ENCODE measurements at places on chromosomes 16 and 17. TPM values are rescaled to one million over a fixed set of nuclear protein-coding genes. Genes with fewer than 3 reads are reported as not detected.

DNA sequence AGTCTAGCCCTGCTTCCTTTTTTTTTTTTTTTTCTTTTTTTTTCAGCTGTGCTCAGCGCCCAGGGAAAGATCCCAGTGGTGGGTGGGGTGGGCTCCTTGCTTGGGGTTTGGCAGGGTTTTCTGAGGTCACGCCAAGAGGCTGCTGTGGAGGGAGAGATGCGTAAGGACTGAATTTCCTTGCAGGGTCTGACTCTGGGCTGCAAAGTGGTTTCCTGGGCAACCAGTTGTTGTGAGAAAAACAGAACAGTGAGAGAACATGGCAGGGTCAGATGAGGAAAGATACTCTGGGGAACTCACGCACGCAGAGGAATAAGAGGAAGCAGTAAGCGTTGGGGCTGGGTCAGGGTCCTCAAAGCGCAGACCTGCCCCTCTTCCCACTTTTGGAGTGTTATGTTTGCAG, 119.5 kb downstream of the IRF8 start:
- peaks cover 18% of the 10 kb centered on the region for H3K27me3 ChIP-seq
- no peak overlapping the region for H3K27ac ChIP-seq
- H3K4me1 ChIP-seq, result peaks cover 7% of the 10 kb centered on the region
- H3K36me3 ChIP-seq, result peaks cover 20% of the 10 kb centered on the region

- H3K27me3 ChIP-seq, result no peaks in the 10 kb centered on the region
- DNase-seq, result peak; percentile 73
- H3K27ac ChIP-seq, result peak overlapping the region; percentile 98
- peaks cover 35% of the 10 kb centered on the region for H3K4me1 ChIP-seq
These were observed 344 bp downstream of the PSME3IP1 start for GRCh38 chr16:57185446-57185944.

DNA sequence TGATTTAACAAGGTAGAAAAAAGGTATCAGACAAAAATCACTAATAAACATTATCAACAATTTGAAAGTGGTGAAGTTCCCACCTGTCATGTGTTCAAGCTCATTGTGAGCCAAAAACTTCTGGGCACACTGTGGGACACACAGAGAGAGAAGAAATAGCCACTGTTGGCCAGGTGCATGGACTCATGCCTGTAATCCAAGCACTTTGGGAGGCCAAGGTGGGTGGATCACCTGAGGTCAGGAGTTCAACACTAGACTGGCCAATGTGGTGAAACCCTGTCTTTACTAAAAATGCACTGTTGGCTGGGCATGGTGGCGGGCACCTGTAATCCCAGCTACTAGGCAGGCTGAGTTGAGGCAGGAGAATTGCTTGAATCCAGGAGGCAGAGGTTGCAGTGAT, 167.4 kb downstream of the TOX3 start:
- H3K36me3 ChIP-seq, result no peaks in the 10 kb centered on the region
- no peak overlapping the region for H3K27ac ChIP-seq
- no peaks in the 10 kb centered on the region for H3K27me3 ChIP-seq

DNA sequence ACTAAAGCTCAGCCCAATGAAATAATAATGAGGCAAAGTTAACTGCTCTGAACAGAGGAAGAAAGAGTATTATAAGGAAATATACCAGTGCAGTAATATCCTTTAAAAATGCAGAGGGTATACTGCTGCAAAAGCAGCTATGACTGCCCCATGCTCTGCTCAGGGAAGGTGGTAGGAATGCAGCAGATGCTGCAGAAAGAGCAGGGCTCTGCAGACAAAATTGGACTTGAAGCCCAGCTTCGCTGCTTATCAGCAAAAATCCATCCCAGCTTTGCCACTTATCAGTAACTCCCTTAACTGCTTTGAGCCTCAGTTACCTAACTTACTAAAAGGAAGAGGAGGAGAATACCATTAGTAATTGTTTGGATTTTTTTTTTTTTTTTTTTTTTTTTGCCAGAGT, 533.8 kb upstream of the CDH5 start:
- no peaks in the 10 kb centered on the region for H3K27me3 ChIP-seq
- no peaks in the 10 kb centered on the region for H3K4me1 ChIP-seq
- no peaks in the 10 kb centered on the region for H3K36me3 ChIP-seq
- H3K4me3 ChIP-seq, result no peak overlapping the region
- H3K27ac ChIP-seq, result no peak overlapping the region
- no peak for DNase-seq

DNA sequence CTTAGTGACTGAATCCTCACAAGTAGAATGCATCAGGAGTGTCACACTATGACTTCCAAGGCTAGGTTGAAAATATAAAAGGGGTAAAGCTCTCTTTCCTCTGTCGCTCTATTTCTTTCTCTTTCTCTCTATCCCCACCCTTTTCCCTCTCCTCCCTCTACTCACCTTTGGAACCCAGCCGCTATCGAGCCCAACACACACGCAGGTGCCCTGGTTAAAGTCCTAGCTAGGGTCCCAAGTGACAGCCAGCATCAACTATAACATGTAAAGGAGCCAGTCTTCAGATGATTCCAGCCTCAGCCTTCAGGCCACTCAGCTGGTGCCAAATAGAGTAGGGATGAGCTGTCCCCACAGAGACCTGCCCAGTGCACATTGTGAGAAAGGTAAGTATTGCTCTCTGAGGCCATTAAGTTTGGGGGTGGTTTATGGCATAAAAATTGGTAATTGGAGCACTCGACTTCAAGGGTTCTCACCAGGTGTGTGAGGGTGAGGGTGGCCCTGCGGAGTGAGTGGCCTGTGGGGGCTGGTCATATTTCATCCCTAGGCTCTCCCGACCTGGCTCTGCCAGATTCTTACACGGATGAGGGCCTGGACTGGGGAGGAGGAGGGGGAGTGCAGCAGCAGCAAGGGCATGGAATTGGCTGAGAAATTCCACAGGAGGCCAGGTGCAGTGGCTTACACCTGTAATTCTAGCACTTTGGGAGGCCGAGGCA, 14.9 kb upstream of the C16orf54 start:
- no peak for DNase-seq
- H3K27me3 ChIP-seq, result peaks cover 3% of the 10 kb centered on the region
- H3K4me1 ChIP-seq, result peaks cover 12% of the 10 kb centered on the region
- no peak overlapping the region for H3K27ac ChIP-seq
- H3K4me3 ChIP-seq, result no peak overlapping the region

DNA sequence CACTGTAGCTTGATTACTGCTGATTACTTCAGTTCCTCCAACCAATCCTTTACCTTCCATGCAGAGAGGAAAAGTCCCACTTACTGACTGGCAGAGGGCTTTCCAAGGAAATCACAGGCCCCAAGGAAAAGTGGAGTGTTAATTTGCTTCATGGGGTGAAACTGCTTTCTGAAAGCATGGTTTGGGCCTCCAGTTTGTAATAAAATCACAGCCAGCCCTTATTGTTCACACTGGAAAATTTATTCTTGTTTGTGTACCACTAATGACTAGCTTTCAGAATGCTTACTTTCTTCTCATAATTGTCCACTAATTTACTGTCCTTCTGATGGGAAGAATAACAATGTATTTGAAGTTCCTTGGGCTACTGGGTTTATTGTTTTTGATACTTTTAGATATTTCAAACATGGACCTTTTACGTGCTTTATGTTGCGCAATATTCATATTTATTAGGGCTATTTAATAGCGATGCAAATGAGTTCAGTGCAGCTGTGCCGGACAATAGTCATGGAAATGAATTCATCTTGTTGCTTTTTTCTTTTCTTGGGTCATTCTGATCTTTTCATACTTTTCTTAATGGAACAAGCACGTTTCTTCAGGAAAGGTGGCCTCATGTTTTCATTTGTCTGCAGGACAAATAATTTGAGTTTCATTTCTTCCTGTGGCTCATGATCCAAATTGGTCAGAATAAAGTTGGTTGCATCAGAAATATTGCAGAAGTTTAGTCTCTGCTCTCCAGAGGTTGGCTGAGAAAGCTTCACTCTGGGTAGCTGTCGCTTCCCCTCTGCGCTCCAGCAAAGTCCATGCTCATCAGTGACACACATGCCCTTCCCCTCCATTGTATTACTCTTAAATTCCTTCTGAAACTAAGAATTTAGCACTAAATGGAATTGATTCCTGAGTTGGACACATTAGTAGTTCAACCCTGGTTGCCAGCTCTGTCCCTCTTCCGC, 128.7 kb downstream of the PRKCA start:
- DNase-seq, result no peak
- no peaks in the 10 kb centered on the region for H3K36me3 ChIP-seq
- H3K4me1 ChIP-seq, result peaks cover 18% of the 10 kb centered on the region
- H3K27me3 ChIP-seq, result no peaks in the 10 kb centered on the region
- H3K4me3 ChIP-seq, result no peak overlapping the region
- no peak overlapping the region for H3K27ac ChIP-seq

DNA sequence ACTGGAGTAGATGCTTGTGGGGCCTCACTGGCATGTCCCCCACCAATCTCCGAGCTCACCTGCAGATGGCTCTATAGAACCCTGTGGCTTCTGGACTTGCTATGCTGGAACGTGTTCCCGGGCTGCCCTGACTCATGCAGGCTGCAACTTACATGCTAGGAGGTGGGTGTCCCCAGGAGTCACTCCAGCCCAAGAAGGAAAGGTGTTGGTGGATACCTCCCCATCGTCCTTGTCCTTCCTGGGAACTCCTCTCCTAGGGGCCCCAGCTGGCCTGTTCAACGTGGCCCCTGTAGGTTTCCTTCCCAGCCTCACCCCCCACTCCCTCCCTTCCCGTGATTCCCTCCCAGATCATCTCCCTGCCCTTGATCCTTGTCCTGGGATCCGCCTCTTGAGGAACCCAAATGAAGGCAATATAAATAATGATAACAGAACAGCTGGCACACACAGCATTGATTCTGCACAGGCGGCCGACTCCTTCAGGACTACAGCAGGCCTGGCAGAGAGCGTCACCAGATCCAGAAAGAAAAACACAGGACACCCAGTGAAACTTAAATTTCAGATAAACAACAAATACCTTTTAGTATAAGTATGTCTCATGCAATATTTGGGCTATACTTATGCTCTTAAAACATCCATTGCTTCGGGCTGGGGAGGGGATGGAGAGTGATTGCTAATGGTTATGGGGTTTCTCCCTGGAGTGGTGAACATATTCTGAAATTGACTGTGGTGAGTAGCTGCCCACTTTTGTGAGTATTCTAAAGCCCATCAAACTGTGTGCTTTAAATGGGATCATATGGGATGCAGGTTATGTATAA, 221.1 kb upstream of the GSE1 start:
- no peak overlapping the region for H3K27ac ChIP-seq
- H3K4me3 ChIP-seq, result no peak overlapping the region
- H3K4me1 ChIP-seq, result no peaks in the 10 kb centered on the region
- no peaks in the 10 kb centered on the region for H3K36me3 ChIP-seq

DNA sequence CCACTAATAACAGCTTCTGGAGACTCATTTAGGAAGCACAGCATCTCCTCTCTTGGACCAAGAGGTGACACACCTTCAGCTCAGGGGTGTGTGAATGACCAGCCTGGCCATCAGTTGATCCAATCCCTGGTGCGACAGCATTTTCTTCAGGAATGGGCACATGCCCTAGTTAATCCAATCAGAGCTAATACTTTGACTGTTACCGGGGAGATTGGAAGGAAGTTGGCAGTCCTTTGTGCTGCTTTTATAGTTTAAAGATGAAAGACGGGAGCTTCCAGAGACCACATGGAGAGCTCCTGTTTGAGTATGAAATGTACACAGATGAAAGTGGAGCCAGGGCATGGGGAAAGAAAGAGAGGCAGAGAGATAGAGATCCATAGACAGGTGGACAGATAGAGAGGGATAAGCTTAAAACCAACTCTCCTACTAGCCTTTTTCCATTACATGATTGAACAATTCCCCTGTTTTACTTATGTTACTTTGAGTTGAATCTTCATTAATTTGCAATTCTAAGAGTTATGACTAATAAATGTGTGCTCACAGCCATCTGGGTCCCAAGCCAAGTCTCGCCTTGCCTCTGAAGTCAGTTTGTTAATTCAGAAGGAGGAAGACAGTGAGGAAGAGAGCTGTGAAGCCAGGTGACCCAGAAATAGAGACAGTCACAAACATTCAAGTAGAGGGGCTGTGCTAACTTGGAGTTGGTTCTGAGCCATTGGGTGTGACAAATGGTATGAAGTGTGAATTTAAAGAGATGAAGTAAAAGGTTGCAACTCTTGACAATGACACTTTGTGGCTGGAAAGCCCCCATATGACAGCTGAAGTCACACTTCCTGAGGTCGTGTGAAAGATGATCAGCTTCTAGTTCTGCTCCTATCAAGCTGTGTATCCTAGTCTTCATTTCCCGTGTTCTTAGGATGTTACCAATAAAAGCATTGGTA, 120.0 kb upstream of the GOT2 start:
- DNase-seq, result no peak
- peak overlapping the region; percentile 14 for H3K4me3 ChIP-seq
- H3K27ac ChIP-seq, result peak overlapping the region; percentile 21
- peaks cover 8% of the 10 kb centered on the region for H3K27me3 ChIP-seq

GRCh38 chr16:51409001-51409675, 258.1 kb upstream of the SALL1 start:
- no peak overlapping the region for H3K27ac ChIP-seq
- no peak for DNase-seq
- H3K27me3 ChIP-seq, result no peaks in the 10 kb centered on the region
- H3K4me1 ChIP-seq, result no peaks in the 10 kb centered on the region
- H3K4me3 ChIP-seq, result no peak overlapping the region

DNA sequence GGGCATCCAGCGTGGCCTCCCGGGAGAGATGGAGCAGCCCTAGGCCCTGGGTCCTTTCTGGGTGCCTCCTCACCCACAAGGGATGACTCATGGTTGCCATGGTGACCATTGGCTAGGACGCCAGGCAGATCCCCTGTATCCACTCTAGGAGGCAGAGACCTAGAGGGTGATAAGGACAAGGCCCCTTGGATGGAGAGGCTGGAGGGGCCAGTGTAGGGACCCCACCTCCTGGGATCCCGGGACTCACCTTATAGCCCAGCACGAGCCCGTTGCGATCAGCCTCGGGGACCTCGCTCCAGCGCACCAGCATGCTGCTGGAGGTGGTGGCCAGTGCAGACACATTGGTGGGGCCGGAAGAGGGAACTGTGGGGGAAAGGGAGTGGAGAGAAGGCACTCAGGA, 82.2 kb upstream of the CDC42EP4 start:
- DNase-seq, result no peak
- H3K4me1 ChIP-seq, result no peaks in the 10 kb centered on the region
- H3K36me3 ChIP-seq, result no peaks in the 10 kb centered on the region

GRCh38 chr16:2282262-2282661, 14.3 kb upstream of the RNPS1 start:
- H3K36me3 ChIP-seq, result no peaks in the 10 kb centered on the region
- DNase-seq, result peak; percentile 31
- H3K27ac ChIP-seq, result no peak overlapping the region
- H3K4me1 ChIP-seq, result peaks cover 3% of the 10 kb centered on the region

The RND2 gene
- not detected for total RNA-seq

The TNK1 gene
- not detected for total RNA-seq

The TACO1 gene
- 26.7 TPM for total RNA-seq

The TBC1D3C gene
- not detected for total RNA-seq

The CCL7 gene
- total RNA-seq, result not detected

The CES2 gene
- total RNA-seq, result 27.7 TPM

The CNOT1 gene
- 306 TPM for total RNA-seq

The AMZ2 gene
- total RNA-seq, result 47.1 TPM
